ENCODE measurements at places on chromosomes 3 and 15. TPM values are rescaled to one million over a fixed set of nuclear protein-coding genes. Genes with fewer than 3 reads are reported as not detected.

DNA sequence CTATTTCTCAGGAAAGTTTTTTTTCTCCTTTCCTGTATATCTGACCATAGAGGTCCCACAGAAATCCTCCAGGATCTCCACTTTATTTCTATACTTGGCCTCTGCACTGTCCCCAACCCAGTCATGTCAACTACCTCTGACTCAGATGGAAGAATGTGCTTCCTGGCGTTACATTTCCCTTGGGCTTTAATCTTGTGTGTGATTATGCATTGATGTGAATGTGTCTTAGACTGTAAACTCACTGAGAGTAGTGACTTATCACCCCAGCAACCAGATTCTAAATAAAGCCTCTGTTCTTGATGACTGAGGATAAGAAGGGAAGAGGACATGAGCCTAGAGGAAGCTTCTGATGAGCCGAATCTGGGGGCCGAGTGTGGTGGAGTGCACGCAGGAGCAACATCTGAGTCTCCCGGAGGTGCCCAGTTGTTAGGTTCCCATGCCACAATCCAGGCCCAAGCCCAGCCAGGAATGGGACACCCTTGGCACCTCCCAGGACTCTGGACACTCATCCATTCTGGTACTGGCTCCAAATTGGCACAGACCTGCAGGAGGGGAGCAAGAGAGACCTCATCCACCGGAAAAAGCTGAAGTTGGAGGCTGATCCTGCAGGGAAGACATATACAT lies 32.1 kb upstream of the HEG1 start:
- DNase-seq = no peak

DNA sequence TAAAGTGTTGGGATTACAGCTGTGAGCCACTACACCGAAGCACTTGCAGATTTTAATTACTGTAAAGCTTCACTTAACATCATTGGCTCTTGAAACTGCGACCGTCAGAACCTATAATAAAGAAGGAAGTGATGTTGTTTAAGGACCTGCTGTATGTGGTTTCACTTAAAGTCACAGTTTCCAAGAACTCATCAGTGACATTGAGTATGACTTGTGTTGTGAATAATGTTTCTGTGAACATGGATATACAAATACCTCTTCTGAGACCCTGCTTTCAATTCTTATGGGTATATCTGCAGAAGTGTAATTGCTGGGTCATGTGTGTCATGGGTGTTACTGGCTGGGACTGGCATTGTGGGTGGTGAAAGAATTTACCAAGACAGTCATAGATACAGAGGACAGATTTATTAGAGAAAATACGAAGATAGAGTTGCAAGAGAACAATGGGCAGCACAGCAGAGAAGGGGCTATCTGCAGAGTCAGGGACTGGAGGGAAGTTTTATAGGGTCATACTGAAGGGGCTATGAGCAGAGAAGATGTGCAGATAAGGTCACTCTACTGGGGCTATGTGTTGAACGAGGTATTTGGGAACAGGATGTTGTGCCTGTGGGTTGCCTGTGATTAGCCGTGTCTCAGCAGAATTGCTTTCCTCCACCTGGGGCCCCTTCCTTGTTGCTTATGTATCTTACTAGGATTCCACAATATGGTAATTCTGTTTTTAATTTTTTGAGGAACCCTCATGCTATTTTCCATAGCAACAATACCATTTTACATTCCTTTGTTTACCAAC lies 4.5 kb downstream of the NDUFB5 start:
- no peak for DNase-seq

- no peak for DNase-seq
Measured at GRCh38 chr3:171565481-171566058, 105.4 kb upstream of the TNIK start.

- no peak for DNase-seq
Measured at GRCh38 chr3:183809270-183809669, 16.1 kb downstream of the MAP6D1 start.

GRCh38 chr3:129476586-129476985 lies 36.6 kb downstream of the IFT122 start:
- DNase-seq = no peak

- DNase-seq = no peak
Measured at GRCh38 chr3:143334231-143334630, 214.7 kb downstream of the CHST2 start.

DNA sequence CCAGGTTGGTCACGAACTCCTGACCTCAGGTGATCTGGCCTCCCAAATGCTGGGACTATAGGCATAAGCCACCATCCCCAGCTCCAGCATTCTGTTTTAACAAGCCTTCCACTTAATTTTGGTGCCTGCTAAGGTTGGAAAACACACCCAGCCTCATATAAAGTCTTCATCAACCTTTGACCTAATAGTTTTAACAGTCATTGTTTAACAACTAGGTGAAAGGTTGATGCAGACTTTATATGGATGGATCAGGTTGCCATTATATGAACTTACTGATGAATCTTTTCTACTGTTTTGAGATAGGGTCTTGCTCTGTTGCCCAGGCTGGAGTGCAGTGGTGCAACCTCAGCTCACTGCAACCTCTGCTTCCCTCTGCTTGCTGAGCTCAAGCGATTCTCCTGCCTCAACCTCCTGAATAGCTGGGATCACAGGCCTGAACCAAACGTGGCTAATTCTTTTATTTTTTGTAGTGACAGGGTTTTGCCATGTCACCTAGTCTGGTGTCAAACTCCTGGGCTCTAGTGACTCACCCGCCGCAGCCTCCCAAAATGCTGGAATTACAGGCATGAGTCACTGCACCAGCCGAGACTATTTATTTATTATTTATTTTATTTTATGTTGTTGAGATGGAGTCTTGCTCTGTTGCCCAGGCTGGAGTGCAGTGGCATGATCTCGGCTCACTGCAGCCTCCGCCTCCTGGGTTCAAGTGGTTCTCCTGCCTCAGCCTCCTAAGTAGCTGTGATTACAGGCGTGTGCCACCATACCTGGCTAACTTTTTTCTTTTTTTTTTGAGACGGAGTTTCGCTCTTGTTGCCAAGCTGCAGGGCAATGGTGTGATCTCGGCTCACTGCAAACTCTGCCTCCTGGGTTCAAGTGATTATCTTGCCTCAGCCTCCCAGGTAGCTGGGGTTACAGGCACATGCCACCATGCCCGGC lies 3.1 kb upstream of the RPAP1 start:
- DNase-seq = no peak

DNA sequence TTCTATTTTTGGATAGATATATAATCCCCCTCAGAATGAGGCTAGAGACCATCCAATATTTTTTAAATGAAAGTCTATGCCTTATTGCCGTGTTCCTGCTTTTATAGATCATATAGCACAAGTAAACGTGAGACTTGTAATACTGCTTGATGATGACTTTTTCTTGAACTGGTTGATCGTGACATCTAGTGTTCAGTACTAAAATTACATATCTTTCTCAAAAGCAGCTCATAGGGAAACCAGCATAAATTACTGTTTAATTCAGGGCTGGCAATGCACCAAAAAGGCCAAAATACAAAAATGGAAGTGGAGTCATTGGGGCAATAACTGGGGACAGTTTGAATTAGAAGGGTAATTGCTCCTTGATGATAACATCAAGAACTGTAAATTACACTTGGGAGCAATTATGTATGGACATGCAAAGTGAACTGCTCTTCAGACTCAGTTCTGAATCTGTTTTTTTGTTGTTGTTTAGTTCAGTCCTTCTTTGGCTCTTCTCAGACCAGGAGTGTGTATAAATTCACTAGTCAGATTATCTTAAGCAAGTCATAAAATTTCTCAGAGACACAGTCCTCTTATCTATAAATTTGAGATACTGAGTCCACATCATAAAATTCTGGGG lies 325.3 kb downstream of the THSD4 start:
- DNase-seq = no peak

GRCh38 chr3:144760831-144761230 lies 789.2 kb downstream of the DIPK2A start:
- no peak for DNase-seq

DNA sequence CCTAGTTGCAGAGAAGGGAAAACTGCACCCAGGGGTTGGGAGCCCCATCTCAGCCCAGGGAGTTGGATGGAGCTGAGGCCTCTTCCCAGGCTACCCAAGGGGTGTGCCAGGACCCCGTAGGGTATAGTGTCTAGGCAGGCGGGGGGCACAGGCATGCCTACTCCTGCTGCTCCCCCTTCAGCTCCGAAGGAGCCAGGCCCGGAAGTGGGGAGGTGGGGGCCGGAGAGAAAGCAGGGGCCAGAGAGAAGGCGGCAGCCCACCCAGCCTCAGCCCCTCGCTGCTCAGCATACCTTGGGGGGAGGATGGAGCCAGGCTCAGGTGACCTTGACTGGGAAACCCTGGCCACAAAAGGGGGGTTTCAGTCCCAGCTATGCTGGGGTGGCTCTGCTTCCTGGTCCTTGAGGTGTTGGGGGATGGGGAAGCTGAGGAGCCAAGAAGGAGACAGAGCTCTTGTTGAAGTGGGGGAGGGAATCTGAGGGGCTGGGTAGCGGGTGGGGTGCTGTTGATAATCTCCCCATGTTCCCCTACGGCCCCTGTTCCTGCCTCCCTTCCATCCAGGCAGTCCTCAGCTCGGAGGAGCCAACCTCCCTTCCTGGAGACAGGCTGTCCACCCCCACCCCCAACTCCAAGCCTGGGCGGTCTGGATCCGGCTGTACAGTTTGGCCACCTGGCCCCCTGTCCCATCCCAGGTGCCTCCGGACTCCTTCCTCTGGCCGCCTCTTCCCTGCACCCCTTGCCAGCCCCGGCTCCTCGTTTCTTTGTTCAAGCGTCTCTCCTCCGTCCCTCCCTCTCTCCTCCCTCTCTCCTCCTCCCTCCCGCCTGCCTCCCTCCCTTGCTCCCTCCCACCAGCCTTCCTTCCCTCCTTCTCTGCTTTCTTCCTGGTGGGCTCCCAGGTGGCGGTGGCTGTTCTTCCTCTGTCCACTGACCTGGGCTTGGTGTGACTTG lies 1.7 kb downstream of the SEMA3F start:
- DNase-seq = no peak

GRCh38 chr3:184591789-184592188 lies 30.2 kb downstream of the EPHB3 start:
- no peak for DNase-seq

- no peak for DNase-seq
Measured at GRCh38 chr3:114157321-114157720, 21.5 kb downstream of the DRD3 start.

- no peak for DNase-seq
Measured at GRCh38 chr3:109648027-109648426, 310.7 kb upstream of the DPPA4 start.

- DNase-seq = no peak
Measured at GRCh38 chr3:106249159-106249558, 380.3 kb upstream of the CBLB start.

- no peak for DNase-seq
Measured at GRCh38 chr3:43786102-43786501, 95.4 kb downstream of the ABHD5 start.

GRCh38 chr3:157154563-157155330 lies 5.2 kb downstream of the CCNL1 start:
- no peak for DNase-seq

GRCh38 chr3:136984837-136985236 lies 27.1 kb downstream of the IL20RB start:
- DNase-seq = no peak

- DNase-seq = no peak
Measured at GRCh38 chr3:197499427-197499826, 56.3 kb downstream of the BDH1 start.

GRCh38 chr3:52230461-52230860 lies 5.0 kb upstream of the TLR9 start:
- DNase-seq = no peak

GRCh38 chr3:22609139-22609538 lies 594.0 kb upstream of the UBE2E2 start:
- no peak for DNase-seq

SLC12A1 gene
- total RNA-seq = not detected

CCR3 gene
- total RNA-seq = 0.37 TPM

RBSN gene
- 22.7 TPM for total RNA-seq

SGO1 gene
- 2.3 TPM for total RNA-seq

ARPIN gene
- total RNA-seq = 14.9 TPM

CILP gene
- 434 TPM for total RNA-seq

RPS27L gene
- 72.2 TPM for total RNA-seq

MESP1 gene
- 6.6 TPM for total RNA-seq

GRM2 gene
- 0.48 TPM for total RNA-seq

SPPL2A gene
- 209 TPM for total RNA-seq

PRRT3 gene
- 1.4 TPM for total RNA-seq

RPL35A gene
- total RNA-seq = 653 TPM

MST1R gene
- total RNA-seq = 5.3 TPM

ANKRD63 gene
- not detected for total RNA-seq

GOLGA8T gene
- not detected for total RNA-seq

UNC13C gene
- not detected for total RNA-seq

Measured in omental fat pad (tissue), 4 donors.